ENCODE measurements at places on chromosomes 16 and 17.
A peak's percentile ranks its signal among the peaks of the same experiment; 100 is the strongest.

DNA sequence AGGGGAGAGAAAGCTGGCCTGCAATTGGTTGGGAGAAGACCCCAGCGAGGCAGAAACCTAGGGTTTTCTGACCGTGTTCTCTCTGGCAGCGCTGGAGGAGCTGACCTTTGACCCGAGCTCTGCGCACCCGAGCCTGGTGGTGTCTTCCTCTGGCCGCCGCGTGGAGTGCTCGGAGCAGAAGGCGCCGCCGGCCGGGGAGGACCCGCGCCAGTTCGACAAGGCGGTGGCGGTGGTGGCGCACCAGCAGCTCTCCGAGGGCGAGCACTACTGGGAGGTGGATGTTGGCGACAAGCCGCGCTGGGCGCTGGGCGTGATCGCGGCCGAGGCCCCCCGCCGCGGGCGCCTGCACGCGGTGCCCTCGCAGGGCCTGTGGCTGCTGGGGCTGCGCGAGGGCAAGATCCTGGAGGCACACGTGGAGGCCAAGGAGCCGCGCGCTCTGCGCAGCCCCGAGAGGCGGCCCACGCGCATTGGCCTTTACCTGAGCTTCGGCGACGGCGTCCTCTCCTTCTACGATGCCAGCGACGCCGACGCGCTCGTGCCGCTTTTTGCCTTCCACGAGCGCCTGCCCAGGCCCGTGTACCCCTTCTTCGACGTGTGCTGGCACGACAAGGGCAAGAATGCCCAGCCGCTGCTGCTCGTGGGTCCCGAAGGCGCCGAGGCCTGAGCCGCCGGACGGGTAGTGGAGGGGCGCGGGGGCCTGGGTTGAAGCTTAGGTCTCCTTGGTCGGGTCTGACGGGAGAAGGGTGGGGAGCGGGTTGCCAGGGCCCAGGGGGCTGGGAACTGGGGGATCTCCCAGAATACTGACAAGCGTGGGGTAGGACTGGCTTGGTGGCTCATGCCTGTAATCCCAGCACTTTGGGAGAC is 7.4 kb upstream of the PYDC1 start:
- no peak for DNase-seq

DNA sequence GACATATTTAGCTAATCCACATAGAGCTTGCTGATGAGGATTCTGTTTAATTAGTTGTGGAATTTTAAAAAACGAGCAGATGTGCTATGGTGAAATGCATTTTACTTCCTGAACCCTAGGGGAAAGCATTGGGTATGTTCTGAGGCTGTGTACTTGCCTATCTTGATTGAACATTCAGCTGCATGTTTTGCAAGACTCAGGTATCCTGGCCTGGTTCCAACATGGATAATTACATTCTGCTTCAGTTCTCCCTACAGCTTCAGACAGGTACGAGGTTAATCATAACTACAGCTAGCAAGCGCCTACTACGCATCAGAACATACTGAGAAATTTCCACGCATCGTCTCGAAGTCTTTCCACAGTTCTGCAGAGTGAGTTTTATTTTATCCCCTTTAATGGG is 77.0 kb downstream of the HS3ST2 start:
- DNase-seq: no peak

DNA sequence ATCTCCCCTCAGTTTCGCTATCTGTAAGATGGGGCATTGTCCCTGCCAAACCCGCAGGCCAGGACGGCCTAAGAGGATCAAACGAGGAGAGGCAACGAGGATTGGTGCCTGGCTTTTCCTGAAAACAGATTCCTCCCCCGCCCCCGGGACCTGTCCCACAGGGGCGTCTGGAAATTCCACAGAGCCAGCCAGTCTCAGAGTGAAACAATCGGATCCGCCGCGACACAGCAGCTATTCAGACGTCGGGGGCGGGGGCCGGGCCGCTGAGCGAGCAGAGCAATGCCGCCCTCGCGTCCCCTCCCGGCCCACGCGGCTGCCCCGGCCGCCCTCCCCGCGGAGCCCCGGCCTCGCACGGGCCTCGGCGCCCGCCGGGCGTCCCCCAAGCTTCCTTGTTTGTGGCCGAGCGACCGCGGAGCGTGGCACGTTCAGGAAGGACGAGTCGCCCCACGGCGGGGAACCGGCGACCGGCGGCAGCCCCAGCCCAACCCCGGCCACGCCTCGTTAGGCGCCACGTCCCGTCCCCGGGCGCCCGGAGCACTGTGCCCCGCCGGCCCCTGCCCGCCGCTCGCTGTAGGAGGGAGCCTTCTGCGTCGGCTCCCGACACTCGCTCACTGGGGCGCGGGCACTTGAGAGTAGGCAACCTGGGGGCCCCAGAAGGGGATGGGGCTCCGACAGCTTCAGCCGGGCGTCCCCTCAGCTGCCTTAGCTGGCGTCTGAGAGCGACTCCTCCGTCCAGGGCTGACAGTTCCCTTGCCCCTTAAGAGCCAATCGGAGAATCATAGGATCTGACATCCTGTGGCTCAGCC is 29.6 kb upstream of the PHOSPHO1 start:
- DNase-seq: peak; percentile 70

DNA sequence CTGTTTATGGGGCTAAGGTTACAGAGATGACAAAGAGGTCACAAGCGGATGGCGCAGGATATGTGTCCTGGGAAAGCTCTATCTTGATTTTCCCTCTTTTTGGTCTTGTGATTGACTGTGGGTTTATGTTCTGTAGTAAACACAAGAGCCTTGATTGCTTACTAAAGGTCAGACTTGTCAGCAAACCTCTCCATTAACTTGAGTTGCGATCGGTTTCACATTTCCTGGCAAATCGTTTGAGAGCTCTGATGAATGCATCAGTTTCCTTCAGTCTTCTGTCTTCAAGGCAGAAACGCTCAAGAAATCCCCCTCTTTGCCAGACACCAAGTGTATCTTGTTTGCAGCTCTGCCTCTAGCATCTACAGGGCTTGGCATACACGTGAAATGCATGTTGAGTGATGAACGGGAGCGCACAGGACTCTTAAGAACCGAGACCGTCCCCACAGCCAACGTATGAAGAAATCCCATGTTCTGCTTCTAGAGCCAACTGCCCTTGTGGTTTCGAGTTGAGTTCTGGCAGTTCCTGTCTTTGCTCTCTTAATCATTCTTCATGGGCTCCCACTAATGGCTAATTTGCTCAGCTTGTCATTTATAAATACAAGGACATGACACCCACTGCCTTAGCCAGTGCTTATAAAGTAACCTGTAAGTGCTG is 143.3 kb downstream of the PITPNC1 start:
- no peak for DNase-seq

DNA sequence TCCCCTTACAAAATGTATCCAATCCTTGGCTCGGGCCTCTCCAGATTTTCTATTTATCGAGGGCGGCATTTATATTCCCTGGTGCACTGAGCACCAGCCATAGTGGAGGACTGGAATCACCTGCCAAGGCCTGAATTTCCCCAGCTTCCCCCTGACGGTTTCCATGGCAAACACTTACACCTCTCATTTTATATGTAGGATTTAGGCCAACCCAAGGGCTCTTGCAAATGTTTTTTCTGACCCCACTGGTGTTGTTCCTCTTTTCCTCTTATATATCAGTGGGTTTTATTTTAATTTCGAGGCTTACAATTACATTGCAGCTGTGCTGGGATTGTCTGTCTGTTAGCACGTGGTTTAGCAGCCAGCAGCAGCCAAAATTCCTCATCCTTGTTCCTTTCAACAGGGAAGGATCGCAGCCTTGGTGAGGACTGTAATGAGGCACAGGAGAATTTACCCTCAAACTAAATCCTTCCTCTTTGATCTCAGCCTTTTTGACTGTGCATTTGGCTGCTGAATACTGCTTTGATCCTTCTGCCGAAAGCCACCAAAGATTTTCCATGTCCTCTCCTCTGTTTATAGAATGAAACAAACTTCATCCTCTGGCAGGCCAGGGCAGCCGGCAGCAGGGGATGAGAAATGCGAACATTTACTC is 26.5 kb upstream of the CES5A start:
- no peak for DNase-seq

- DNase-seq: no peak
Observed at GRCh38 chr16:30112197-30113030, 923 bp downstream of the GDPD3 start.

DNA sequence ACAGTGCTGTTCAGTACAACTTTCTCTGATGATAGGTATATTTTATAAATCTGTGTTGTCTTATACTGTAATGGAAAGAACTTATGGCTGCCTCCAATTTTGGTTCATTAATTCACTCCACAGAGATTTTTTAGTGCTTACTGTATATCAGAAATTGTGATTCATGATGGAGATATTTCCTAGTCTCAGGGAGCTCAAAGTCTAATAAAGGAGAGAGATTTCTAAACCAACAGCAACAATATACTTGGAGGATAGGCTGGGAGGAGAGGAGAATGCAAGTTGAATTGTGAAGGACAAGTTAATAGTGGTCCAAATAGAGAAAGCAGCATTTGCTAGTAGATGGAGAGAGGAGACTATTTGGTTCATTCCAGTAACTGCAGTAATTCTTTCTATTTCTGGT is 63.5 kb downstream of the TANC2 start:
- no peak for DNase-seq

GRCh38 chr16:67156143-67156844 is 3.4 kb downstream of the TRADD start:
- no peak for DNase-seq

DNA sequence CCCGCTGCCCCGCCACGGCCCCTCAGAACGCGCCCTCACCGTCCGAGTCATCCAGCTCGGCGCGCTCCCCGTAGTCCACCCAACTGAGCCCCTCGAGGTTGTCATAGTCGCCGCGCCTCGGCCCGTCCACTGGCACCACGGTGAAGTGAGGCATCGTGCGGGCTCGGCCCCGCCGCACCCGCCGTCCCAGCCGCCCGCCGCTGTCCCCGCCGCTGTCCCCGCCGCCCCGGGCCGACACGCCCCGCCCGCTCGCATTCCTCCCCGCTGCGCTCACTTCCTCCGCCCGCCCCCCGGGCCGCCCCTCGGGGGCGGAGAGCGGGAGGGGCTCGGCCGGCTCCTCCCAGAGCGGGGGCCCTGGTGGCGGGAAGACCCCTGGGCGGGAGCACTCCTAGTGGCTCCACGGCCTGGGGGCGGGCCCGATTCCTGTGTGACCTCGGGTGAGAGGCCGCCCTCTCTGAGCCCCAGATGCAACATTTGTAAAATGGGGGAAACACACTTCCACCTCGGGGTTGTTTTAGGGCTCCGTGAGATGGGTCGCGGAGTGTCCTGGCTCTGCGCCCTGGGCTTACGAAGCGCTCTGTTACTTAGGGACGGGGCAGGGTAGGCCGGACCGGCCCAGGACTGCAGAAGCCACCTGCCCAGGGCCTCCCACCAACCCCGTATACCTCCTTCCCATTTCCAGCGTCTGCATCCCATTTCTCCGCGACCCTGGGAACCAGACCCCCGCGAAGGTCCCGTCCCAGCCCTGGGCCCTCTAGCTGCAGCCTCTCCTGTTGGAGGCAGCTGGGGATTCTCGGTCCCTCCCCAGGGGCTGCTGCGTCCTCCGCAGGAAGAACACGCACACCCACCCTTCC is at the start of gene SLC12A4:
Gene SLC12A4, minus strand, starts transcription at position 238 of the 854 bp plus-strand sequence. Its CDS starts 84 bp downstream, at position 154.
- DNase-seq: peak; percentile 87
